AG09319 (cell line): ENCODE measurements at places on chromosomes 6 and 20.

- no peak for DNase-seq
Observed at GRCh38 chr6:140486450-140487361, 1112.3 kb upstream of the CITED2 start.

DNA sequence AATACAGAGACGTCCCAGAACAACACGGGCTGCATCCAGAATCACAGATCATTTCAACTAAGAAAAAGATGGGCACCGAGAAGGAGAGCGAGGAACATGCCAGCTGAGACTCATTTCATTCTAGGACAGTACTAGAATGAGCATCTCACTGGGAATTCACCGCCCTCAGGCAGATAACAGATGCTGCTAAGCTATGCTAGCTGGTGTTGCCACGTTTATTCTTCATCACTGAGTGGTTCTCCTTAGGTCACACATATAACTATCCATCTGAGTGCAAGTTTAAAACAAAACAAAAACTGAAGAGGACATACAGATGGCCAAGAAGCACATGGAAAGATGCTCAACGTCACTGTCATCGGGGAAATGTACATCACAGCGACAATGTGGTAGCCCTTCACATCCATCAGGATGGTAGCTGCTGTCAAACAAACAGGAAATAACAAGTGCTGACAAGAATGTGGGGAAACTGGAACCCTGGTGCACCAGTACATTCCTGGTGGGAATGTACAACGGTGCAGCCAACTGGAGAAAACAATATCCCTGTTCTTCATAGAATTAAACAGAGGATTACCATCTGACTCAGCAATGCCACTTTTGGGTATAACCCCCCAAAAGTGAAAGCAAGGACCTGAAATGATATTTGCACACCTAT lies 97.6 kb downstream of the SLC22A23 start:
- DNase-seq: no peak

DNA sequence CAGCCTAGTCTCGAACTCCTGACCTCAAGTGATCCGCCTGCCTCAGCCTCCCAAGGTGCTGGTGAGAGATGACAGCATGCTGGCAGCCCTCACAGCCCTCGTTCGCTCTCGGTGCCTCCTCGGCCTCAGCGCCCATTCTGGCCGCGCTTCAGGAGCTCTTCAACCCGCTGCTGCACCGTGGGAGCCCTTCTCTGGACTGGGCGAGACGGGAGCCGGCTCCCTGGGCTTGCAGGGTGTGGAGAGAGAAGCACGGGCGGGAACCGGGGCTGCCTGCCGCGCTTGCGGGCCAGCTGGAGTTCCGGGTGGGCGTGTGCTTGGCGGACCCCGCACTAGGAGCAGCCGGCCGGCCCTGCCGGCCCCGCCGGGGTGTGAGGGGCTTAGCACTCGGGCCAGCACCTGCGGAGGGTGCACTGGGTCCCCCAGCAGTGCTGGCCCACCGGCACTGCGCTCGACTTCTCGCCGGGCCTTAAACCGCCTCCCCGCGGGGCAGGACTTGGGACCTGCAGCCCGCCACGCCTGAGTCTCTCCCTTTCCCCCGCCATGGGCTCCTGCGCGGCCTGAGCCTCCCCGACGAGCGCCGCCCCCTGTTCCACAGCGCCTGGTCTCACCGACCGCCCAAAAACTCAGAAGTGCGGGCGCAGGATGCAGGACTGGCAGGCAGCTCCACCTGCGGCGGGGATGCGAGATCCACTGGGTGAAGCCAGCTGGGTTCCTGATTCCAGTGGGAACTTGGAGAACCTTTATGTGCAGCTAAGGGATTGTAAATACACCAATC lies 31.5 kb upstream of the RANBP9 start:
- no peak for DNase-seq

- no peak for DNase-seq
Observed at GRCh38 chr6:50822078-50822476, 3.4 kb downstream of the TFAP2B start.

GRCh38 chr6:22057962-22058361 lies 238.9 kb downstream of the PRL start:
- DNase-seq: no peak

- no peak for DNase-seq
Observed at GRCh38 chr20:49891476-49892110, 23.7 kb downstream of the SPATA2 start.
